ENCODE measurements at places on chromosomes 6 and 20.

DNA sequence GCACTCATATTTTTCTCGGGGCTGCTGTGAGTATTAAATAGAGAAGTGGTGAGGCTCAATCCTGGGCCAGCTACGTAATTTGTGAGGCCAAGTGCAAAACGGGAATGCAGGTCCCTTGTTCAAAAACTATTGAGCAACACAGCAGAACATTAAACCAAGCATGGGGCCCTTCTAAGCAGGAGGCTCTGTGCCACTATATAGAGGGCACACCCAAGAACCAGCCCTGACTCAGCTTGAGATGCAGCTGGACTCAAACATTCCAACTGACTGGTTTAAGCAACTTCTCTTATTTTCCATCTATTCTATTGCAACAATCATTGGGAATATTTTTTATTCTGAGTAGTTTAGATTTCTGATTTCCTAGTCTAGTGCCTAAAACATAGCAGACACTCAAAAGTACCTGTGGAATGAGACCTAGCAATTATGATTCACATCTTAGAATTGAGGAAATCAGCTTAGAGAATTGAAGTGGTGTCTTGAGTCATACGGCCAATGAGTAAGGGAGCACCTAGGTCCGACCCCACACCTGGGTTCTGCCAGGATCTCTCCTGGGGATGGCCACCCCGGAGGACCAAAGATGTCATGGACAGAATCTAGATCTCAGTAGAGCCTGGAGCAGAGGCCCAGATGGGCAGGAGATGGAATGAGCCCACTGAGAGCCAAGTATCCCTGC, 1.3 kb downstream of the SIRPB2 start:
- no peak for DNase-seq

- no peak for DNase-seq
Measured at GRCh38 chr6:6328451-6328850, 8.0 kb upstream of the F13A1 start.

DNA sequence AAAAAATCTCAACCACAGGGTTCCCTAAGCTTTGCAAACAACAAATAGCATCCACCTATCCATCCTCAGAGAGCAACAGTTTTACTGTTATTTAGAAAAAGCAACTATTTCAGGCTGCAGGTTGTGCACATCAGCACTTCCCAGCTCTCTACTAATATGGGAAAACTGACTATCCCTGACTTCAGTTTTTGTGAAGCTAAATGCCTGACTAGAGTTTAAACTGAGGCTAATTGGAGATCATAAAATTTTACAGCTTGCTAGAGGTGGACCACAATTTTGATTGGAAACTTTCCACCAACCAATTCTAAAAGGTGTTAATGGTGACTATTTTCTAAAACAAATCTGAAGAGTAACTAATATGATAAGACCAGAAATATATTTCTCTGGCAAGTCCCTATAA, 36.9 kb downstream of the HLA-DMB start:
- DNase-seq = no peak

DNA sequence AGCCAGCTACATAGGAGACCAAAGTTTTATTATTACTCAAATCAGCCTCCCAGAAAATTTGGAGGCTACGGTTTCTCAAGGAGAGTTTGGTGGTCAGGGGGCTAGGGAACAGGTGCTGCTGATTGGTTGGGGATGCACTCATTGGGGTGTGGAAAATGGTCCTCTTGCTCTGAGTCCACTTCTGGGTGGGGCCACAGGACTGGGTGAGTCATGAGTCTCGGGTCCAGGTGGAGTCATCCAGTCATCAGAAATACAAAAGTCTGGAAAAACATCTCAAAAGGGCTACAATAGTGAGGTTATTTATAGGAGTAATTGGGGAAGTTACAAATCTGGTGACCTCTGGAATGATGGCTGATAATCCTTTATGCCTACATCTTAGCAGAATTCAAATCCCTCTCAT, 54.3 kb upstream of the SLC22A16 start:
- DNase-seq = no peak

- no peak for DNase-seq
Measured at GRCh38 chr20:22408521-22409402, 175.6 kb downstream of the FOXA2 start.

DNA sequence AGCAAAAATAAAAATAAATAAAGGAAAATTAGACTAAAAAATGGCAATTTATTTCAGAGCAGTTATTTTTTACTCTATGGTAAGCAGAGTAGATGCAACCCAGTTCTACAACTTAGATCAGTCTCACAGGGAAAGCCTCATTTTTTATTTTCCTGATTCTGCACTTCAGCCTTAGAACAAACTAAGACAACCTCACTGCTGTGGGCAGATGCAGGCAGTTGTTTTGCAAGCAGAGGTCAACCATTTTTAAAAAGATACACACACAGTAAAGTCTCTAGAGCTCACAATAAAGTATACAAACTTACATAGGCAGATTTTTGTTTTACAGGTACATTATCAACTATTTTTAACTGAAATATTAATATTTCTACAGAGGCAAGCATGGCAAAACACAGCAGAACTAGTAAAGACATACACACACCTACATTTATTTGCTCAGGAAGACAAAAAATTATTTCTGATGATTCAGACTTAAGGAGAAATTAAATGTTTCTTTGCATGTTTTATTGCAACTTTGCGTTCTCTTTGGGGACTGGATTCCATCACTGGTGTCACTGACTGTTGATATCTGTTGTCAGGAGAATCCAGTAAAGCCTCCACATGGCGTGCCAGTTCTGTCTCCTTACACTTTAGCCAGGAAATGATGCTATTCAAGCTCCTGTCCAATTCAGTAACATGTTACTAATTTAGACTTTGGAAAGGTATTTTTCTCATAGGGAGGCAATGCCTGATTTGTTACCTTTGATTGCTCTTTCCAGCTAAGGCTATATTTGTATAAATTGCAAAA, 102.7 kb downstream of the TRDN start:
- DNase-seq = no peak

DNA sequence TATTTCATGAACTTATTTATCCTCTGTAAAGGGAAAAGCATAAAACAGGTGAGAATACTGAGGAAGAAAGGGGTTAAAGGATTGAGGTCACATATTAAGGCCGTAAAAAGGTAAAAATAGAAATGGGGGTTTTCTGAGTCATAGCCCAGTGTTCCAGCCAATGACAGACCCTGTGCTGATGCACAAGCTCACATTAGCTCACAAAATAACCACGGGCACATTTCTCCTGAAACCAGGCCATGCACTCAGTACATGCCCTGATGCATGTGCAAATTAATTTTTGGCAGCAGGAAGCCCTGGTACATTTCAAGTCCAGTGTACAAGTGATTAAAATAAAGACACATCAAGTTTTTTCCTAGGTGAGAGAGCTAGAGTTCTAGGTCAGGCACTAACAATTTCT, 194.4 kb downstream of the TMEM200A start:
- no peak for DNase-seq

DNA sequence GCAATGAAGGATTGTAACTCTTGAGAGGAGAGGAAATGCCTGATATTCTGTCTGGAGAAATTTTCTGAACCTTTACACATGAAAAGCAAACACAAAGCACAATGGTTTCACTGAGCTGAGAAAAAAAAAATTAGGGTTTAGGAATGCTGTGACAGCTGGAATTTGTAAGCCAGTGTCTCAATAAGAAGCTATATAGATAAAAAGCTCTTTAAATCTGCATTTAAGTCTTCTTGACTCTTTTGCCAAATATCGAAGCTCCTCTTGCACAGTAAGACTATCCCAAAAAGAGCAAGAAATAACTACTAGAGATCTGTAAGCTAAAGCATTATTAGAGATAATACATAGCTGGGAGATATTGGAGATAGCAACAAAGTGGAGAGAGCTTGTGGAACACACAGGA, 1334.0 kb upstream of the CITED2 start:
- DNase-seq = no peak

GRCh38 chr6:41929924-41930323, 8.6 kb downstream of the BYSL start:
- DNase-seq = no peak

GRCh38 chr6:8181160-8181881, 79.0 kb upstream of the EEF1E1 start:
- DNase-seq = no peak

- DNase-seq = no peak
Measured at GRCh38 chr20:38804221-38804620, 1.3 kb upstream of the PPP1R16B start.

DNA sequence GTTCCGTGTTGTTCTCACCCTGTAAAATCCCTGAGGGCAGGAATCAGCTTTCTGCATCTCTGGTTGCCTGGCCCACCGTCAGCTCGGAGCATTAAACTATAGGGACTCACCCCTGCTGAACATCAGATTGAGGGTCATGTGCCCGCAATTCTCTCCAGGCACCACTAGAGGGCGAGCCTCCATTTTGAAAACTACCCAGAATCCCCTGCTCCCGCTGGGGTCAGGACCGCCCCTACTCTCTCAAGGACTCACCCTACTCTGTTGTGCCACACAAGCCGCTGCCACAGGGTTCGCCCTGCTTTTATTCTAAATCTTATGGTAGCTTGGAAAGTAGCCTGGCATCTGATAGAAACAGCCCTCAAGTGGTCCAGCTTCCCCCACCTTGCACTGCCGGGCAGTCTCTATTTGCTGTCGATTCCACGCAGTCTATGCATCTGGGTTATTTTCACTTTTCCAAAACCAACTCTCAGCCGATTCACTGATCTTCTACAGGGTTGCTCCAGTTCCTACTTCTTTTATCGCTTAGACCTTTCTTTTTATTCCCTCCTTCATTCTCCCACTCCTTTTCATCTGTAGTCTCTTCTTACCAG, 244.1 kb upstream of the QKI start:
- DNase-seq = no peak

DNA sequence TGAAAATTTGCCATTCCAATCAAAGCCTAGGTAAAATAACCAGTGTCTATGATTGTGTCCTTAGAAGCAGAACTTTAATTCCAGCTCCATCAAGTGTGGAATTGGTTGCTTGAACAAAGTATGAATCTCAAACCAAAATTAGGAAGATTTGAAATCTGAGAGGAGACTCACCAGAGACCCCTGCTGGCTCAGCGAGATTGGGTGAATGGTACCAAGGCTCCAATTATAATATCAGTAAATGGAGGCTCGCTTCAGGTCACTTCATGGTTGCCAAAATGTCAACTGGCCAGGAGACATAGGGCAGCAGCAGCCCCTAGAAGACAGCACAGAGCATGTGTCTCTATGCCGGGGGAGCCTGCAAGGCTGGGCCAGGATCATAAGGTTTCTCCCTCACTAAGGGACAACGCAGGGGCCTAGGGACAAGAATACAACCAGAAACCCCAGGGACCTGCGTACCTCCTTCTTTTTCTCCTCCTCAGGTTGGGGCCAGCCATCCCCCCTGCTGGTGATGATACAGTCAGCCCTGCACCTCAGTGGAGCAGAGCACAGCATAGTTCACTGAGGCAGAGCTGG, 14.0 kb downstream of the RBL1 start:
- DNase-seq = no peak

GRCh38 chr6:104459543-104459942, 400.2 kb downstream of the HACE1 start:
- no peak for DNase-seq

DNA sequence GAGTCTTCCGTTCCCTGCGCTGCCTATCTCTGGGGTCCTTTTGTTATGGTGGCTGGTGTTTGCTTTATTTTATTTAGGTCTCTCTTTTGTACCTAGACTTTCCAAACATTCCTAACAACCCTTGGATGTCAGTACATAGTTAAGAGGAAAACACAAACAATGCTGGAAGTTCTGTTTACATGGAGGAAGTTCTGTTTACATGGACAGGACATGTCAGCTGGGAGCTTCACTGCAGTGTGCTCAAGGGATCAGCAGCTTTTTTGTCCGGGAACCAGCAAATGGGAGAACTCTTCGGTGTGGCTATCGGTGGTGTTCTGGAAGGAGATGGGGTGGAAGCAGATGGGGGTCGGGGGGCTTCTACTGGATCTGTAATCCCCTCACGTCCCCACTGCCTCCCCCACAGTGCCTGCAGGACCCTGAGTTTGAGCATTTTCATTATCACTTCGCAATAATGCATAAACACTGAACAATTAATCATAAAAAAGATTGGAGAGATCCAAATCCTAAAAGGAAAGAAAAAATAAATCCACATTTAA, 2.7 kb downstream of the SERPINB6 start:
- DNase-seq = no peak

DNA sequence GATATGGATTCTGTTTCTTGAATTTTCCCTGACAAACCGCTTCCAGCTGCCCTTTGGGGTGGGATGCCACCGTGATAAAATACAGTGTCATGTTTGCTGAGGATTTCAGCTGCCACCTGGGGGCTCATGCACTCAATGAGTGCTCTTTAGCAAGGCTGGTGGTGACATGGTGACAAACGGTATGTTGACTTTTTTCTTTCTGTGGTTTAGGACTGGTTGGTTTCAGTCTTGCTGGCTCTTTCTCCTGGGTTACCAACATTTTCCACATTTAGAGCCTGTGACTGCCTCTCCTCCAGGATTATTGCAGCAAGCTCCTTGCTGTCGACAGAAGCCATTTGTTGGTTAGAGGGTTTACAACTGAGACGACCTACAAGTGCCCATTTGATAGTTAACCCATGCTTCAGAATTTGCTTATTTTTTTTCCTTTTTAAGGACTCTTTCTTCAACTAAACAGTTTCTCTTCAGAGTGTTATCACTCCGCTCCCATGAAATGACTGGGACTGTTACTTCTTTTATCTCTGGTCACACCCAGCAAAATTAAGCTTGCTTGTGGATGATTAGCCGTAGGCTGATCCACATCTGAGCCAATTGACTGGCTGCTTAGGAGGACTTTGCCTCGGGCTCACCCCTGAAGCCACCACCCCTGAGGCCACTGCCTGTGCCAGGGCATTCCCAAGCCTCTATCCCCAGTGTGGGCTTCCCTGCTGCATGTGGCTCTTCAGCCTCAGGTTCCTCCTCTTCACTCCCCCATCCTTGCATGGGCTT, 48.4 kb upstream of the CDYL start:
- no peak for DNase-seq

- no peak for DNase-seq
Measured at GRCh38 chr6:73724389-73724788, 28.4 kb downstream of the CD109 start.

GRCh38 chr6:27157459-27158315, 89.8 kb upstream of the PRSS16 start:
- DNase-seq = no peak

- DNase-seq = no peak
Measured at GRCh38 chr6:143754204-143754603, 76.4 kb downstream of the PHACTR2 start.

- DNase-seq = no peak
Measured at GRCh38 chr20:2330090-2330695, 34.4 kb downstream of the TGM3 start.

DNA sequence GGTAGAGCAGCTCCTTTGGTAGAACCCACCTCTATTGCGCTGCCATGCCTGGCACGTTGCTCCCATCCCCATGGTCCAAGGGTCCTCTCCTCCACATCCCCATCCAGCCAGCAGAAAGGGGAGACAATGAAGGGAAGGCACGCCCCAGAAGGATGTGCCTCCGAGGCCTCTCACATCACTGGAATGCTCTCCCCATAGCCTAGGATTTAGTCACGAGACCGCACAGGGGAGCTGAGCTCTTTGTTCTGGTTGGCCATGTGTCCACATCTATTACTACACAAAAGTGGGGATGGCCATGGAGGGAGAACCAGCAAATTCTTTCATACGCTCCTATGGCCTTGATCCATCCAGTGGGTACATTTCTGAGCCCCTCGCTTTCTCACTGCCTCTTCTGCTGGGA, 60.5 kb upstream of the SALL4 start:
- DNase-seq = no peak

GRCh38 chr20:62411479-62412193, 4.6 kb upstream of the CABLES2 start:
- DNase-seq = no peak

- DNase-seq = no peak
Measured at GRCh38 chr20:17725094-17725835, 25.5 kb downstream of the BANF2 start.
